Left ventricle myocardium superior (tissue), 1 donor: ENCODE measurements at places on chromosomes 4 and X.

- DNase-seq, result no peak
Measured at GRCh38 chr4:182513587-182514291, 270.5 kb downstream of the TENM3 start.

DNA sequence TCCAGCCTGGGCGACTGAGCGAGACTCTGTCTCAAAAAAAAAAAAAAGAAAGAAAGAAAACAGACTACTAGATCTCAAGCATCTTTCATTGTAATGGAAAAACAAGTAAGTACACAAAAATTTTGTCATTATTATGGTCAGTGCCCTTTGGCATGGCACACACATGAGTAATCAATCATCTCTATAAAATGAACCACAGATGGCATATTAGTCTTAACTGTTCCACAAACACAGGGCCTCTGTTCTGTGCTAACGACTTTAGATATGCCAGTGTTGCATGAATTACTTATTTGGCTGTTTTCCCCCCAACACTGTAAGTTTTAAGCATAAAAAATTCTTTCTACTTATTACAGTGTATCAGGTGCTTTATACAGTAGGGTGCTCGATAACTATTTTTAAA lies 90.4 kb downstream of the COX7B2 start:
- no peak for DNase-seq

- no peak for DNase-seq
Measured at GRCh38 chrX:26203561-26203960, 11.3 kb downstream of the MAGEB6 start.

DNA sequence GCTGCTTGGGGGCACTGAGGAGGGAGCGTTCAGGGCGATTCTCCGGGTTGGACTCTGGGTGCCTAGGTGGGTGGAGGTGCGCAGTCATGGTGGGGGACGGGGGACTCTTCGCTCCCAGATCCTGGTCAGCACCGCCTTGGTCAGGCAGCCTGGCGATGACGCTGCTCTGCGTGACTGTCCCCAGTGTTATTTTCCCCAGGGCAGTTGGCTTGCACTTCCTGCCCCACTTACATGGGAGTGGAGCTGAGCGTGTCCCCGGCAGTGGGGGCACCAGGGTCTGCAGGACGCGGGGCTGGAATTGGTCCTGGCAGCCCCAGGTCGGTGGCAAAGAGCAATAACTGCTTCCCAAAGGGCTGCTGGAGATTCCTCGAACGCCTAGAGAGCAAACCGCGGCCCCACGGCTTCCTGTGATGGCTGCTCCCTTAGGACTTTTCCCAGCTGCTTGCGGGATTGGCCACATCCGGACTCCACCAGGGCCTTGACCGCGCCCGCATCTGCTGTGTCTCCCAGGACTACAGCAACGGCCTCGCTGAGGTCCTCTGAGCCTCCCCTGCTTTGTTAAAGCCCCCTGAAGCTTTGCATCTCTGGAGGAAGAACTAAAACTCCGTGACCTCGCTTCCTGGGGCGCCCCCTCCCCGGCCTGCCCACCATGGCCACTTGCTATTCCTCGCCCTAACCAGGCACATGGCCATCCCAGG lies 35.3 kb upstream of the GPR78 start:
- peak; percentile 31 for DNase-seq

DNA sequence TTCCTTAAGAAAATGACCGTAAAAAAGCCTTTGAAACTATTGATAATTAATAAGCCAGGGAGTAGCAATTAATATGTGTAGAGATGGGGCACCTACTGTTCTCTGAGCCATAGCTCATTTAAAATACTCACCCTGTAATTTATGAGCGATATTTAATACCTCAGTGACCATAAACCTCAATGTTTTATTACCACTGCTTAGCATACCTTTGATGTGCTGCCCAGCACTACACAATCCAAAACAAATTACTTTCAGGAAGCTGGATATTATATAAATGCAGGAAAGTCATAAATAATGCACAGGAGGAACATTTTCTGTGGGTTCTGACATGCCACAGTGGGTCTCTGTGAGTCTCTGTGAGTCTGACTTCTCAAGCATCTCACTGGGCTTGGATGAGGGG lies 166.1 kb upstream of the RPL34 start:
- no peak for DNase-seq

DNA sequence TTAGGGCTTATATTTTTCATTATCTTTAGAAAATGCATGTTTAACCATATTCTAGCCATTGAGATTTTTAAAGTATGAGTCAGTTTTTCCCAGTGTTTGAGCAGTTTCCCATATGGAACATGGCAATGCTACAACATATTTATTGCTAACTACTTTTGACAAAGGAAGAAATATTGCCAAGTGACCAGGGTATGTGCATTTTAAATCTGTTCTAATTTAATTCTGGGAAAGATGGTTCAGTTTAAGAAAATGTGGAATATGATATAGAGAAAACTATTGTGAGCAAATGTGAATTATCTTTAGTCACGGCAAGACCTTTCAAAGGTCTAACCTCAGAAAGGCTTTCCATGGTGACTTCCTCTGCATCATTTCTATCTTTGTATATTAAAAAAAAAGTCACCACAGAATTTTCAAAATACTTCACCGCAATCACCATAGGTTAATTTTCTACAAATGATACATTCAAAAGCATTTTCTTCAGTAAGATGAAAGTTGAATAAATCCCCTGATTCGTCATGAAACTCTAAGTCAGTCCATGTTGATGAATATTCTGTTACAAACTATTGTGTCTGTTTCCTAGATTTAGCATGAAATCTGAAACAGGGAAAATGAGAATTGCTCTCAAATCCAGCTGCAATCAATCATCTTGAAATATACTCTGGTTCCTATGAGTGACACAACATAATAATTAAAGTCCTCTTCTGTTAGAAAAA lies 2349.0 kb upstream of the TENM3 start:
- no peak for DNase-seq

- DNase-seq, result no peak
Measured at GRCh38 chrX:11791537-11791936, 33.5 kb downstream of the MSL3 start.

GRCh38 chr4:89365776-89366175 lies 58.2 kb upstream of the GPRIN3 start:
- DNase-seq, result no peak

GRCh38 chr4:34891892-34892291 lies 1352.4 kb downstream of the ARAP2 start:
- DNase-seq, result no peak

DNA sequence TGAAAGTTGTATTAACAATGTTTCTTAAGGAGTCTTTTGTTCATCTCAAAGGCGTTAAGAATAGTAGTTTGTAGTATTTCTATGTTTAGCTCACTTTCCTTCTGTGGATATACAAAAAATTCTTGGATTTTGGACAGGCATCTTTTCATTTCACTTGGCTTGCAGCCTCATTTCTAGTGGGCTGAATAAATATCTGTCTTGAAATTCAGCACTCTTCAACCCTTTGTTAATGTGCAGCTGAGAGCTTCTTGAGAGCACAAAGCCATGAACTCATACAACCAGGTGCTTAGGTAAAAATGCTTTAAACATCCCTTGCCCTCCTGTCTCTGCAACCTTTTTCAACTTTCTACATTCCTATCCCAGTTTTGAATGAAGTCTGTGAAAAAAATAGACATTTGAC lies 1003.2 kb downstream of the C4orf33 start:
- DNase-seq, result no peak

DNA sequence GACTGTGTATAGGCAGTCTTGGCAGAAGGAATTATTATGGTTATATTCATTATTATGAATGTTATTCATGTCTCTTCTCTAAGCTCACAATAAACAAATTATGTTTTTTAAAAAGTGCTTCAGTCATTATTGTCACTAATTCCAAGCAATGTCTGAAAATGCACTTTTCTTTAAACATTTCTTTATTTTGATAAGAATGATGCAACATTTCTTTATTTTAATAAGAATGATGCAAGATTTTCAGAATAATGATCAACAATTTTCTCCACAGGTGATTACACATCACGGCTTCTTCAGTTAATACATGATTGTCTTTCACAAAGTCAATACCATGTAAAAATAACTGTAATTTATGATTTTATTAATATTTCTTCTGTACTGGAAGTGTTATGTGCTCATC lies 22.7 kb downstream of the MAGEA4 start:
- DNase-seq, result no peak

DNA sequence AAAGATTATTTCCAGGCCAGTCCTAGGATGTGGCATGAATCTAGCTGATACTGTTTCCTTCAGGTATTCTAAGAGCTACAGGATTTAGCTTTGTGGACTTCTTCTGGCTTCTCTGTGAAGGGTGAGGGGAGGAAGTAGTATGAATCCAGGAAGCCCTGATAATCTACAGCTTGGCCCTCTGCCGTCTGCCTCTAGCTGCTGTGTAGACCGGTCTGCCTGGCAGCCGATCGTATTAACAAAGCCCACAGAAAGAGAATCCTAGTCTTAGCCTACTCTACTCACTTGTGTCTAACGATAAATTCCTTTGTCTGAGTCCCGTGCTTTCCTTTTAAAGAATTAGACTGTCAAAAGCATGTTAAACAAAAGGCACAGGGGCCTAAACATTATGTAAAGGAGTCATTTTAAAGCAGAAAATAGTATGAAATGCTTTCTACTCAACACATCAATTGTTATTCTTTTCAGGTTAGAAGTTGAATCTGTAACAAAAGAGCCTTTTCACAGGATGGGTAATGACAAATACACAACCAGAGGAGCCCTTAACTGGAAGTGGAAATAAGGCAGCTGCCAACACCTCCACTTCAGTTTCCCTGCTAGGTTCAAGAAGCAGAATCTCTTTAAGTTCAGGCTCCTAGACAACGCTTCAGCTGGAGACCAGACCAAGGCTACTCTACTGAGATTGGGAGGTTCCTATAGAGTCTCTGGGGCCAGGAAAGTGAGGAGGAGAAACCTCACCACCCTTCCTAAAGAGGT lies 48.9 kb upstream of the UCP1 start:
- DNase-seq, result no peak

- no peak for DNase-seq
Measured at GRCh38 chr4:42865572-42866189, 26.8 kb upstream of the GRXCR1 start.

DNA sequence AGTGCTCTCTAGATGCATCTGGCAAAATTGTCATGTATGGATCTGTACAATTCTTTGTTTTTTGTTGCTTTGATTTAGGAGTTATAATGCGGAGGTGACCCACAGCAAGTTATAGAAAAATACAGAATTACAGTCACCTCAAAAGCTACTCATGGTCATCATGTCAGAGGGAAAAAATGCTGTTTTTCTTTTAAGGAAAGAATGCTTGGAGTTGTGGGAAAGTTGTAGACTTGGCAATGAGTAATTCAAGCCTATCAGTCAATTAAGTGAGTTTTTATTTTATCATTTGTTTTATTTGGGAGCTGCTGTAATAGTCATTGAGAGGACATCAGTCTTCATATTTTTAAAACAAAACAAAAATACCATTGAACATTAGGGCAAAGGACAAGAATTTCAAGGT lies 16.4 kb downstream of the FHL1 start:
- DNase-seq, result no peak

DNA sequence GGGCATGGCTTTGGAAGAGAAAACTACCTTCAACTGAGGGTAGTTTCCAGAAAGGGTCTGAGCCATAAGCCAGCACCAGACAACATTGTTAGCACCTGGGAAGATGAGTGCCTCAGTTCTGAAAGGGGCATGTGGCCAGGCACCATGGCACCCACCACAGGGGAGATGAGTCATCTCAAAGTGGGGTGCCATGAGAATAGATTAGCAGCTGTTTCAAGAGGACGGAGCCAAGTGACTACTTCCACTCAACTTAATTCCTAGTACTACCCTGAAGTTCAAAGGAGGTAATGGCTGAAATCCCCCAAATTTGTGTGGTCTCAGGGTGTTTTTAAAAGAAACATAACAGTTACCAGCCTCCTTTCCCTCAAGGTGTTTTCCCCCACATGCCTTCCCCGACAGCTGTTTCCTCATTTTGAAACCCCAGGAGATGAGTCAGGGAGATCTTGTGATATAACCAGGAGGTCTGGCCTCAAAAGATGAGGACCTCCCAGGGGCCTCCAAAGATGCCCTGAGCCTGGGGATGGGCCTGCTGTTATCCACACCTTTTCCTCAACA lies 27.8 kb upstream of the FTHL17 start:
- DNase-seq, result no peak
